ENCODE measurements at places on chromosomes 5 and 9. TPM values are rescaled to one million over a fixed set of nuclear protein-coding genes. Genes with fewer than 3 reads are reported as not detected.

DNA sequence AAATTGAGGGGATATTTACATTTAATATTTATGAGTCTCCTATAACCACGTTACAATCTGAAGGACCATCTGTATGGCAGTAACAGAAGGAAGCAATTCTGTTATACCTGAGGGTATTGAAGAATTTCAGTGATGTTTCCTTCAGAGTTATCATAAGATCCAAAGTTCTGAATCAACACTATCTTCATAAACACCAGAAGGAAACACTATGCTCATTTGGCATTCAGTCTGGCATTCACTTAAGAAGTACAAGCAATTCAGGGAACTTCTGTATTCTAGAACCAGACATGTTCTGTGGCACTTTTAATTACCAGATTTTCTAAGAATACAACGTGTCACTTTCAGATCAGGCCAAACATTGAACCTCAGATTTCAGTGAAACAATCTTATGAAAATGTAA lies 9.6 kb downstream of the DAB2 start:
- peaks cover 73% of the 10 kb centered on the region for H3K36me3 ChIP-seq
- no peak for DNase-seq
- peak overlapping the region; percentile 46 for H3K27ac ChIP-seq
- H3K4me3 ChIP-seq: peak overlapping the region; percentile 11
- H3K27me3 ChIP-seq: peaks cover 3% of the 10 kb centered on the region

- peaks cover 15% of the 10 kb centered on the region for H3K4me1 ChIP-seq
- DNase-seq: no peak
- no peaks in the 10 kb centered on the region for H3K36me3 ChIP-seq
- H3K27ac ChIP-seq: peak overlapping the region; percentile 22
- peaks cover 6% of the 10 kb centered on the region for H3K27me3 ChIP-seq
- peak overlapping the region; percentile 85 for H3K4me3 ChIP-seq
Measured at GRCh38 chr5:31273631-31274378, 80.3 kb downstream of the CDH6 start.

DNA sequence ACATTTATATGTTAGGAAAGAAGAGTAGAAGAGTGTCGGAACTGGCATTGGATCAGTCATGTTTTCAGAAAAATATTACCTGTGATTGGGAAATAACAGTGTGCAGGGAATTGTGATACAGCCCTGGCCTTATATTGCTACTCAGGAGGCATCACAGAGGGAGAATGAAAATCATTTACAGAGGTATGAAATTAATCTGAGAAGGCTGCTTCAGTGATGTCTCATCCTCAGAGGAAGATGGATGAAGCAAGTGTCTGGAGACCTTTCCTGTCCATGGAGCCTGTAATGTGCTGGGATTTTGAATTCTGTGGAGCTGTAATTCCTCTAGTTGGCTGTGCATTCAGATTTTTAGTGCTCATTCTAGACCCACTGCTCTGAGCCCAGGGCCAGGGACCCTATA lies 3.8 kb downstream of the ACTBL2 start:
- peaks cover 5% of the 10 kb centered on the region for H3K27me3 ChIP-seq
- H3K4me1 ChIP-seq: peaks cover 18% of the 10 kb centered on the region
- H3K36me3 ChIP-seq: peaks cover 7% of the 10 kb centered on the region
- DNase-seq: no peak

CFAP157 gene
- not detected for total RNA-seq

DMGDH gene
- 0.52 TPM for total RNA-seq

DNA sequence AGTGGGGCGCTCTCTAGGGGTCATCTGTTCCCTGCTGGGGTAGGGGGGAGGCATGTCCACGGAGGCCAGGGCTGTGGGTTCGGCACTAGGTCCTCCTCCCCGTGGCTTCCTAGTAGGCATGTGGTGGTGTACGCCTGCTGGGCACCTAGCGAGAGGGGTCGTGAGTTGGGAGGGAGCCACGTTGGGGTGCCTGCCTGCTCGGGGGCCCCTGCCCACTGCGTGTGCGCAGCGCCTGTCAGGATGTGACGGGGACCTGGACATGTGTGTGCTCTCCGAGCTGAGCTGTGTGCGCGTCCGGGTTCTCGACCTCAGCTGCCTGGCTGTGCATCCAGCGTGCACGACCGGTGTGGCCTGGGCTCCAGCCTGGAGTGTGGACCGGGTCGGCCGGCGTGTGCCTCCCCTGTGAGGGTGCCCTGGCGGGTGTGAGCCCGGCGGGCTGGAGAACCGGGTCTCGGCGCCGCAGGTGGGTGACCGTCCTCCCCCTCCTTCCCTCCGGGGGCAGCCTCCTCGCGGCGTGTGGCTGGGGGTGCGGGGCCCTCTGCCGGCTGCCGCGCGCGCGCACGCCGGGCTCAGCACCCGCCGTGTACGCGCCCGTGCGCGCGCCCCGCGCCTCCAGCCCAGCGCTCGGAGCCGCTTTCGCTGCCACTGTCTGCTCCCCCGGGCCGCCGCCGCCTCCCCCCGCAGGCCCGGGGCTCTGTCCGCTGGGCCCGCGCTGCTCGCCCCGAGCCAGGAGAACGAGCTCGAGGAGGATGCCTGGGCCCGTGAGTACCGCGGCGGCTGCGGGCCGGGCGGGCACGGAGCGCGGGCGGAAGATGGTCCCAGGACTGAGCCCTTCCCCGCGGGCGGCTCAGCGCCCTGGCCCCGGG lies at the start of gene PRR7:
Gene PRR7 (plus strand): TSS at position 615 of the 866 bp plus-strand sequence. CDS start 8,254 bp downstream, outside the sequence.
- peak within 1 kb of the TSS; percentile 77 for H3K4me3 ChIP-seq
- DNase-seq: peak; percentile 48
- peak within 1 kb of the TSS; percentile 73 for H3K27ac ChIP-seq
- H3K36me3 ChIP-seq: no peaks in the 10 kb centered on the region
- H3K4me1 ChIP-seq: peaks cover 24% of the 10 kb centered on the region

DNA sequence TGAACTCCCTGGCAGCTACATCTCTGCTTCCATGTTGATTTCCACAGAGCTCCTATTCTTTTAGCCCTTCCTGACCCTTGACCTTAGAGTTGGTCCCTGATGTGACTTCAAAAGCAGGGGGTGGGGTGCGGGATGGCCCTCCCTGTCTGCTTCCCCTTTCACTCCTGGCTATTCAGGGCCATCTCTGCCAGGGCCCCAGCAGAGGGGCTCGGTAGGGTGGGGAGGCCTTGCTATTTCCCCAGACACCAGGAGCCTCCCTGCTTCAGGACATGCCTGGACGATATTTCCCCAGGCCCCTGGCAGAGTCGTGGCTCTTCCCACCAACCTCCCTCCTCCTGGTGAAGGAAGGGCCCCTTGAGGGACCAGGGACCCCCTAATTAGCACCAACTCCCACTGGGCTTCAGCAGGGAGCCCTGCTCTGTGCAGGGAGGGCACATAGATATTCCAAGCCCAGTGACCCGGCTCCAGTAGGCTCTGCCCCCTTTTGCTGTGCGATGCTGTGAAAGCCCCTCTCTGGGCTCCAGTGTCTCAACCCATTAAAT lies 17.3 kb downstream of the CORO2A start:
- H3K4me3 ChIP-seq: no peak overlapping the region
- DNase-seq: no peak
- peaks cover 9% of the 10 kb centered on the region for H3K27me3 ChIP-seq
- peaks cover 5% of the 10 kb centered on the region for H3K4me1 ChIP-seq
- H3K27ac ChIP-seq: no peak overlapping the region

CYLC2 gene
- total RNA-seq: not detected

UNC5A gene
- total RNA-seq: not detected

TRMT10B gene
- total RNA-seq: 2.9 TPM

- no peaks in the 10 kb centered on the region for H3K27me3 ChIP-seq
- H3K36me3 ChIP-seq: no peaks in the 10 kb centered on the region
- H3K4me1 ChIP-seq: no peaks in the 10 kb centered on the region
- no peak for DNase-seq
- H3K4me3 ChIP-seq: no peak overlapping the region
- H3K27ac ChIP-seq: no peak overlapping the region
Measured at GRCh38 chr5:122413722-122414121, 101.7 kb downstream of the SNCAIP start.

CAMK4 gene
- total RNA-seq: 3.8 TPM

ASS1 gene
- 53.3 TPM for total RNA-seq

SPINK1 gene
- not detected for total RNA-seq

DNA sequence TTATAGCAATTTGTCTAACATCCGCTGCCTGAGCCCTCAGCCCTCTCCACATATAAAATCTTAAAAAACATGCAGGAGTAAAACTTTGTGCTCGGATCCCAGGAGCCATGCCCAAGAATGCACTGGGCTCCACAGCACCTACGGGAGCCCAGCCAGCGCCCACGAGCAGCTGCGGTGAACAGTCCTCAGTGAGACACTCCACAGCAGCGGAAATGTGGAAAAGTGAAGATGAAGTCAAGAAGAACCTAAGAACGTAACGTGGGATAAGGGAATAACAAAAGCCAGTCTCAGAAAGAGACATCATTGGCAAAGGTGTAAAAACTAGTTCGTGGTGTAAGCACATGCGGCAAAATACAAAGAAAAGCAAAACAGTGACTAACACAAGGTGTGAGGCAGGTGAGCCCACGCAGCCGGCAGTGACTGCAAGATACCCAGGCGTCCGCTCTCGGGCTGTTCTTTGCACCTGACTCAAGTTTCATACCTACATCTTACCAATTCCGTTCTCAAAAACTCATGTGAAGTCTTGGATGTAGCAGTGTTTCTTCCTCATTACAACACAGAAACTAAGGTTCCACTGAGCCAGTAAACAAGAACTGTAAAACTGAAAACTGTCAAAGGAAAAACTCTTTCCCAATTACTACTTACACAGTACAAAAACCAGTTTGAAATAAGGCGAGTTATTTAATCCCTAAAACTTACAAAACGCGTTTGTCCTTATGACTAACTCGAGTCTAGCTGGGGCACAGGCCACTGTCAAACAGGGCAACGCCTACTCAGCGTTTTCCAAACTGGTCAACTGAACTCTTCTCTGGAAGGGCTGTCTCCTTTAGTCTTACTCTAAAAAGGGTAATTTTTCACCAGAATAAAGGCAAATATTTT lies 1.7 kb downstream of the CAMSAP1 start:
- peak overlapping the region; percentile 57 for H3K27ac ChIP-seq
- no peak for DNase-seq
- no peaks in the 10 kb centered on the region for H3K27me3 ChIP-seq
- H3K4me1 ChIP-seq: peaks cover 41% of the 10 kb centered on the region
- H3K4me3 ChIP-seq: peak overlapping the region; percentile 84

PTGER4 gene
- 1.4 TPM for total RNA-seq

DNA sequence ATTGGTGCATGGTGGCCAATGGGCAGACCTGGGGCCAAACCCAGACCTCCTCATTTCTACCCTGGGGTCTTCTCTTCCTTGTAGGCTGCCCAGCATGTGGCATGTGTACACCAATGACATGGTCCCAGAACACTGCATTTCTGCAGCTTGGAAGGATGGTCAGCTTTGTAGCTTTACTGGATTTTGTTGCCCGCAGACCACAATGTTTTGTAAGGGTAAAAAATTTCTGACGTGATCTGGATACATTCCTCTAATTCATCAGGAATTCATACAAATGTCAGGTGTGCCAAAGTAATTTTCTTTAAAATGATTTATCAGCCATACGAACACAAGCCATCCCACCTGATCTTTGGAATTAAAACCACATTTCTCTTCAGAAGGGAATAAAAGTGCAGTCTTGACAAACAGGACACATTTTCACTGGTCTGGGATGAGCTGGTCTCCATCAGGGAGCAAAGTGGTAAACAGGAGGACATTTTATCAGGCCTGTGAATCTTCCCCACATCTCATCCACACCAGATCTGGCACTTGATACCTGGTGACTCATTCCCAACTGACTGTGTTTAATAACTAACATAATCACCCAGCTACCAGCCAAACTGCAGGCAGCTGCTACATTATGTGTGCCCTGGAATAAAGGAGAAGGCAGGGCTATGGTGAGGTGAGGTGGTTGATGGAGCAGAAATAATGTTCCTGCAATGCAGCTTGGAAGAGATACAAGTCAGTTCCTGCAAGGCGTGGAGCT lies 103.9 kb downstream of the SPOCK1 start:
- peaks cover 8% of the 10 kb centered on the region for H3K36me3 ChIP-seq
- peaks cover 3% of the 10 kb centered on the region for H3K27me3 ChIP-seq
- peaks cover 20% of the 10 kb centered on the region for H3K4me1 ChIP-seq

MORN5 gene
- total RNA-seq: not detected

GRCh38 chr5:94082405-94082804 lies 341.0 kb upstream of the POU5F2 start:
- no peak overlapping the region for H3K27ac ChIP-seq
- H3K36me3 ChIP-seq: no peaks in the 10 kb centered on the region
- peaks cover 7% of the 10 kb centered on the region for H3K4me1 ChIP-seq
- no peak for DNase-seq
- H3K4me3 ChIP-seq: no peak overlapping the region
- no peaks in the 10 kb centered on the region for H3K27me3 ChIP-seq

SPATA31D4 gene
- total RNA-seq: not detected

ZNF879 gene
- total RNA-seq: 4.9 TPM

DNA sequence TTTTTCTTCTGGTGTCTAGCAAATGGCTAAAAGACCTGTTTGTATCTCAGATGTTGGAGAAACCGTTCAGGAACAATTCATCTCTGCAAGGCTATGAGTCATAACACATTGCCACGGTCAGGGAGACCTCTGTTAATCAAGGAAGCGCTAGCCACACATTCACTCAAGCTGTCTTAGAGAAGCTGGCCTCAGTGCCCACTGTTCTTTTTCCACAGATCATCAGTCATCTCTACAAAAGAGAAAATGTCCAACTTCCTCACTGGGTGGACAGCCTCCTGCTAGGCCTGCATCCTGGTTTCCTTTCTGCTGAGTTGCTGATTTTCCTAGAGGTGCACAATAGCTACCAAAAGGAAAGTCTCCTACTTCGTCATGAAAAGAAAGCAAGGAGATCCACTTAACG lies 360.5 kb downstream of the BNC2 start:
- no peak overlapping the region for H3K4me3 ChIP-seq
- H3K27me3 ChIP-seq: no peaks in the 10 kb centered on the region
- H3K36me3 ChIP-seq: peaks cover 12% of the 10 kb centered on the region
- peak; percentile 41 for DNase-seq
- peak overlapping the region; percentile 56 for H3K27ac ChIP-seq

PLCXD3 gene
- total RNA-seq: not detected

SLC9A3 gene
- 0.68 TPM for total RNA-seq

DNA sequence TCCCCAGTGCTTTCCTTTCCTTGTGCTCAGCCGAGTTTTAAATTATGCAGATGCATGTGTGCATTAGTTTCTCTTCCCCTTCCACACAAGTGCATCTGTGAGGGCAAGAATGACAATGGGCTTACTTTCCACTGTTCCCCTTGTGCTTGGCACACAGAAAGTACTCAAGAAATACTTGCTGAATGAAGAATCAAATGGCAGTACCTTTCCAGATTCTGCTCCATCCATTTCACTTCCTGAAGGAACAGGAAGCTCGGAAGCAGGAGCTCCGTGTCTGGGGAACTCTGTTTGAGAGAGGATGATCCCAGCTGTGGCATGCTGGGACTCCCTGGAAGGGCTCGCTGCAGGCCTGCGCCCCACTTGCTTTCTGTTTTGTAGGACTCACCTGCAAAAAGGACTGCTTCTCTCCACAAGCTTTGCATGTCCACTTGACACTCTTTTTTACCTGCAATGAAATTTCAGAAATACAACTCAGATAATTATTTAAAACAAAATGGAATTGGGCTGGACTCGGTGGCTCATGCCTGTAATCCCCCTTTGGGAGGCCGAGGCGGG lies 5.5 kb downstream of the MRNIP start:
- no peaks in the 10 kb centered on the region for H3K27me3 ChIP-seq
- peaks cover 9% of the 10 kb centered on the region for H3K4me1 ChIP-seq
- no peak overlapping the region for H3K4me3 ChIP-seq
- no peak for DNase-seq
- H3K27ac ChIP-seq: no peak overlapping the region
- H3K36me3 ChIP-seq: no peaks in the 10 kb centered on the region

Data from HFFc6 (cell line).